ENCODE measurements at places on chromosomes 6 and 20.

DNA sequence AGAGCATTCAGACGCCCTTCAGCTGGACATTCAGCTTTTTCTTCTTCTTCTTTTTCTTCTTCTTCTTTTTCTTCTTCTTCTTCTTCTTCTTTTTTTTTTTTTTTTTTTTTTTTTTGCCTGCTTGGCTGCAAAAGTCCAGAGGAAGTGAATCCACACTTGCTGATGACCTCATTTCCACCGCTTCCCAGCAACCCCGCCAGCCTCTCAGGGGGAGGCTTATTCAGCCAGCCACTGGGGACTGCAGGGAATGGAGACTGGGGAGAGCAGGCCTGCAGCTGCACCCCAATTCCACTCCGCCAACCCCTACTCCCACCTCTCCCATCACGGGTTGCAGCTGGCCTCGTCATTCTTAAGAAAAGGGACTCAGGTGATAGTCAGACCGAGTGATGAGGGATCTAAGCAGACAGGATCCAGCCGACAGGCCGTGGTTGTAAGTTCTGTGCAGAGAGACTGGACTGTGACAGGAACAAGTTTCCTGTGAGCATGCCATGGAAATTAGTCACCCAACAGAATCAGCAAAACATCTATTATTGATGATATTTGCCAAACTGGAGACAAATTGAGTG lies 59.0 kb upstream of the QKI start:
- no peak for DNase-seq

DNA sequence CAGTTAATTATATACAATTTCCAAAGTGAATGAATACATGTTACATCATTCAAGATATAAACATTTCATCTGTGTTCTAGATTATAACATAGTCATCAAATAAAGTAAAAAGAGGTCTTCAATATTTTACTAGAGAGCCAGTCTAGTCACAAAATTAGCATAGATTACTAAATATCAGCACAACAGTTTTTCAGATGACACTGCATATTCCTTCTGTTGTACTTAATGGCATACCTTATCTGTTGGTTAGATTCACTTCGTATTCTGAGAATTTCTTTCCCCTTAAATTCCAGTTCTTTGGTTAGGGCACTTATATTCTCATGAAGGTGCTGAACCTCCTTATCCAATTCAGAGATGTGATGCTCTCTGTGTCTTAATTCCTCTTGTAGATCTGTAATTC lies 39.8 kb upstream of the MCM9 start:
- no peak for DNase-seq

- DNase-seq: no peak
Observed at GRCh38 chr6:47701363-47701762, 3.0 kb downstream of the ADGRF4 start.

GRCh38 chr20:43458422-43458924 lies 777 bp downstream of the SRSF6 start:
- peak; percentile 4 for DNase-seq

GRCh38 chr6:148745926-148746325 lies 904 bp upstream of the UST start:
- no peak for DNase-seq

GRCh38 chr20:2696646-2697045 lies 4.1 kb downstream of the EBF4 start:
- DNase-seq: no peak

- no peak for DNase-seq
Observed at GRCh38 chr6:99305021-99305554, 44.4 kb downstream of the FAXC start.

DNA sequence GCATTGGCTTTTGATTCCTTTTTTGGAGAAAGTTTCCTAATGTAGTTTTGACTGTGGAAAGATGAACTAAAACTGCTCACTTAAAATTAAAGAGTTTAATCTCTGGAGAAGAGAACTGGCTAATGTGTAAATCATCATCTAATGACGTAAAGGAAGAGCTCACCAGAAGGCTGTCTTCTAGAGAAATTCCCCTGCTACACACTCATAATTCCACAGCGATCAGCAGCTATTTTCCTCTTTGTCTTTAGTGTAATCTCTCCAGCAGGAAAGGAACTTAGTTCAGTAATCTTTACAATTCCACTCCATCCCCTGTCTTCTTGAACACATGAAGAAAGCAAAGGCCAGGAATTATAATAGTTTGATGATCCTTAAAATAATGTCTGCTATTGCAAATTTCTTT lies 15.8 kb downstream of the SPTLC3 start:
- DNase-seq: no peak

DNA sequence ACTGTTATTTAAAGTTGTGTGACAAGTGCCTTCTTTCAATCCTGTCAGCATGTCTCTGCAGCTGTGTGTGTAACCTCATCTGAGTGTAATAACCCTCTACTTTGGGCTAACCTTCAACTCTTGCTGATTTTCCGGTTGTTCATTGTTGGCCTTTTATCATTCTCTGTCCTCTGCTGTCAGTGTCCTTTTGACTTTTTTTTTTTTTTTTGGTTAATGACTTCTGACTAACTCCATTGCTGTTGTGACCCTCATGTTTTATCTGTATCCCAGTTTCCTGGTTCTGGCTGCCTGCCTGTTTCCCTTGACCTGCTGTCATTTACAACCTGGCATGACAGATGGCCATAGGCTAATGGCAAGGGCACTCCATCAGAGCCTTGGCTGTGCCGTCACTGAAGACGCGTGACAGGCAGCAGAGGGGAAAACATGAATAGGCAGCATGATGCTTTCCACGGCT lies 145.7 kb upstream of the MAN1A1 start:
- no peak for DNase-seq

DNA sequence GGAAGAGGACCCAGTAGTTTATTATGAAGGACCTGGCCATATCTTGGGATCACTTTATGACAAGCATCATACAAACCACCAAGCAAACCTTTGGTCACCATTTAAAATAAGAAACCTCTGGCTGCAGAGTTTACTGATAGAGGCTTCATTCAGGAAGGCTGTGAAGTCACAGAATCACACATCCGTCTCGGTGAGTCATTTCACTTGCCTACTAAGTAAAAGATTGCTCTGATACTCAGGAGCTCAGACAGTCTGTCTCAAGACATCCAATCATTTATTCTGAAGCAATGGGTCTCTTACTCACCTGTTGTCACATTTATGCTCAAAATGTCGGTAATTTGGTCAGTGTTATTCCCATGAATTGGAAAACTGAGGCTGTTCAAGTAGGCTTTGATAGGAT lies 33.7 kb downstream of the ADGRF5 start:
- no peak for DNase-seq

DNA sequence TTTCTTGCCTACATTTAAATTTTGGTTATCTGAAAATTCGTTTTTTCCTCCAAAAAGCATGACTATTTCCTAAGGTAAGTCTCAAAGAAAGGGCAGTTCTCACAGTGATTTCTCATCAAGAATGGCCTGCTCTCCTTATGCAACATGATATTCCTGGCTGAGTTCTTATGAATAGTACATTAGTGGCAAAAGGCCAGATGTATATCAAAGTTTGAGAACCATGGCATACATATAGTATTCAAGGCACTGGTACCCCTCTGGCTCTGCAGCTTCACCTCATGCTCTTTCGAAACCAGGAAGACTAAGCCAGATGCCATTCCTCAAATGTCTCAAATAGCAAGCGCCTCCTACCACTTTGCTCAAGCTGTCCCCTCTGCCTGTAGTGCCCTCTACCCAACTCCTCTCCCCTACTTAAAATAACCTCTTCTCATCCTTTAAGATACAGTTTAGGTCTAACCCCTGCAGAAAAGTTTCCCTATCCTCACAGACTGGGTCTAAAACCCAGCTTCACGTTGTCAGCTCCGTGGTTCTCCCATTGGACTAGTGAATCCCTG lies 280.3 kb downstream of the HACE1 start:
- DNase-seq: no peak

DNA sequence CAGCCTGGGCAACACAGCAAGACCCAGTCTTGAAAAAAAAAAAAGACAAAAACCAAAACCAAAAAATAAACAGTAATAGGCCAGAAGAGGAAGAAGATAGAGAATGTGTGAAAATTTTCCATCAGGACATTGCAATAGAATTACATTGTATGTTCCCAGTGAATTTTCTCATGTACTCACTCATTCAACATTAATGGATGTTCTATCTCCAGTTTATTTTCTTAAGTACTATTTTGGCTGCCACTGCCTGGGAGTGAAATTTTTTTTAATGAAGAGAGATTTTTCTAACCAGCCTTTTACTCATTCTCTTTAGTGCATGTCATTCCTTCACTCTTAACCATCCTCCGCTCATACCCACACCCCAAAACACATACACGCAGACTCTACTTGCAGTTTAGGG lies 282.8 kb downstream of the ALDH8A1 start:
- no peak for DNase-seq

DNA sequence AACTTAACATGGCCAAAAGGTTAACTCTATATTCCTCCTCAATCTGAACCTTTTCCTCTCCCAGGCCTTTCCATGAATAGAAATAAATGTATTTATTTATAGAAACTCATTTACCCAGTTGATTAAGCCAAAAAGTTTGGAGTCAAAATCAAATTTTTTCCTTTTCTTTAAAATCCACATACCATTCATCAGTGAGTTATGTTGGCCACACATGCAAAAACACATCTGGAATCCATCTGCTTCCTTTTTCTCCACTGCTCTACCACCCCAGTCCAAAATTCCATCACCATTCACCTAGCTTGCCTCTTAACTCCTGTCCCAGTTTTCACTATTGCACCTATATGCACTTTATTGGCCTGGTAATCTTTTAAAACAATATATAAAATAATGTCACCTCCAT lies 62.4 kb upstream of the TMEM200A start:
- DNase-seq: no peak

- DNase-seq: peak; percentile 62
Observed at GRCh38 chr6:28258877-28259777, at the start of gene NKAPL. Gene NKAPL (plus strand): TSS chr6:28259297. CDS start chr6:28259372, 75 bp downstream.

GRCh38 chr6:135608031-135608430 lies 110.5 kb upstream of the AHI1 start:
- no peak for DNase-seq

GRCh38 chr6:106752641-106753040 lies 123.3 kb downstream of the QRSL1 start:
- DNase-seq: no peak

GRCh38 chr6:113385020-113385431 lies 472.1 kb upstream of the MARCKS start:
- DNase-seq: no peak

DNA sequence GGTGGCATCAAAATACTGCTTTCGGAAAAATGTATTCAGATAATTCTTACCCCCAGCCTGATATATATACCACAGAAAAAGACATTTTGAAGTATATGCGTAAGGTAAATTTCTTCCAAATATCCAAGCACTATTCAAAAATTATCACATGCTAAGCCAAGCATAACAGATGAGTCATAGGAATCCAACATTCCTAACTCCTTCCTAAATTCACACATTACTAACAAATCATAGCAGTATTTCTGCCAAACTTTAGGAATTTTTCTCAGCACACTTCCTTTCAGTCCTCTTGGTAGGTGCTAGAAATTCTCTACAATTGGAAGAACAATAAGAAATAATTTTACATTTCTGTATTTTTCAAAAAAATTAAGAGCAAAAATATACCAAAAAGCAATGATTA lies 417.5 kb downstream of the EYS start:
- DNase-seq: no peak

DNA sequence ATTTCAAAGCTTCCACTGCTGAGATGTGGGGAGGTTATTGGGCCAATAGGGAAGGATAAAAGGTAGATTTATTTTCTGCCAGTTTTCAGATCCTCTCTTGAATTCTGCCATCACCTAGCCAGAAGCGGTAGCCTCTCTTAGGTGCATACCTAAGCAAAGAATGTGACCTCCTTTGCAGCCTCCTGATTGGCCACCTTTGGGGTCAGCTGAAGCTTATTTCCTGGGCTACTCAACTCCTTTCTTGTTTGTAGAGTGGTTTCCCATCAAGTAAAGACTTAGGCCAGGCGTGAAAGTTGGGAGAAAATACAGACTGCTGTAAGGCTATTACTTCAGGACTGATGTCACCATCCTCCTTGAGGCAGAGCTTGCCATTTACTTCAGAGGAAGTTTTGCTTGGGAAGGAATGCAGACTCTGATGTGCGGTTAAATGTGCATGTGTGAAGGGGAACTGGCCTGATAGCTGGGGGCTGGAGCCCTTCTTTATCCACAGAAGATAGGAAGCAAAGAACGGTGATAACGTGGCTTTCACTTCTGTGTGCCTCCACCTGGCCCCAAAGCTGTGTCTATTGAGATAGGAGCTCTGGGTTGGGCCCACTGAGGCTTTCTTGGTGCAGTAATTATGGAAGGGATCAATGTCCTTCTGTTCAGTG lies 70.1 kb downstream of the TRMT11 start:
- no peak for DNase-seq

- no peak for DNase-seq
Observed at GRCh38 chr6:33737267-33738026, 9.3 kb downstream of the IP6K3 start.

DNA sequence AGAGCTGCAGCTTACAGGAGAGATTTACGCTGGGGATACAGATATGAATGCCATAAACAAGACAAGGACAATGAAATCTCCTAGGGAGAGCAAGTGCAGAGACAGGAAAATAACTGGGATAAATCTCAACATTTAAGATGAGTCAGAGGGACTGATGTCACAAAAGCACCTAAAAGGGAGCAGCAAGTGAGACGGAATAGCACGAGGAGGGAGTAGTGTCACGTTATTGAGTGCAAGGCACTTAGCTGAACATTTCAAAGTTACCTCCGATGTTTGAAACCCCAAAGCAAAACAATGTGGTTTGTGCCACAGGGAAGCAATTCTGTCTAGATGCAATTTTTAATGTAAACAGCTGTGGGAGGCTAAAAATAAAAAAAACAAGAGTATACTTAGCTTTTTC lies 1131.7 kb upstream of the EYS start:
- DNase-seq: no peak

- no peak for DNase-seq
Observed at GRCh38 chr6:13479971-13480434, 7.4 kb downstream of the GFOD1 start.

- no peak for DNase-seq
Observed at GRCh38 chr20:8427419-8428040, 295.5 kb downstream of the PLCB1 start.

GRCh38 chr6:152184917-152185574 lies 377.6 kb downstream of the ESR1 start:
- DNase-seq: no peak

GRCh38 chr6:128491610-128492206 lies 28.7 kb downstream of the PTPRK start:
- DNase-seq: no peak

DNA sequence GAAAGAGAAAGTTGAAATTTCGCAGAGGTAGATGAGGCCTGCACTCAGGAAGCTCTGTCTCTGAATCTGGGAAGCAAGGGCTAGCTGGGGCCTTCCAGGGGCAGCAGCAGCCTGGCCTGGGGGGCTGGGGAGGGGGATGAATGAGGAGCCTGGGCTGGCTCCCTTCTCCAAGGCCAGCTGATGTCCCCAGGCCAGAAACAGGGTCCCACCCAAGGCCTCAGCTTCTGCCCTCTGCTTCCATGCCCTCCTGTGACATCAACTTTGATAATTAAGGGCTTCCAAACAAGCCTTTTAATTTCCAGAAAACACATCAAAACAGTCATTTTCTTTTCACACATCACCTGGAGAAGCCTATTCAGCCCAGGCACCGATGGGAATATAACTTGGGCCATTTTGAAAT lies 15.4 kb downstream of the TFAP2A start:
- no peak for DNase-seq

GRCh38 chr6:26016245-26016962 lies 53.8 kb downstream of the TRIM38 start:
- no peak for DNase-seq

Measured in stimulated activated CD4-positive, alpha-beta T cell treated with anti-CD3 and anti-CD28 coated beads, Interleukin-15, amount 100 ng/mL, for 48 hours (primary cell).